NCI-H1105 treated with DMSO at 0.1 percent for 48 hours (cell line): ENCODE measurements at places on chromosomes 6 and 20.

DNA sequence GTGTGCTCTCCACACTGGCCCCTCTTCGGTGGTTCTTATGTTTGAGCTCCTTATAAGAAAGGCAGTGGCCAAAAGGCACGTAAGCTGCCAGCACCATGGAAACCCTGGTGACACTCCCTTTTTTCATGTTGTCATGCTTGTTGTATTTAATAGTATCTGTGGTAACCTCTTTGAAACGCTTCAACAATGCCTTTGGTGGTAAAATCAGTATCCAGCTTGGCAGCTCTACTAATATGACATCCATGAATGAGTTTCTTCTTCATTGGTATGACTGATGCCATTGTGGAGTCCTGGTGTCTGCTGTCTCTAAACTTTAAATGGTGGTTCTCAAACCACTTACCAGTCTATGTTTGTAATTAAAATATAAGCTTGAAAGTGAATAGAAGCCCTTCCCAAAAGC is 10.7 kb upstream of the MYLK2 start:
- no peak for DNase-seq

DNA sequence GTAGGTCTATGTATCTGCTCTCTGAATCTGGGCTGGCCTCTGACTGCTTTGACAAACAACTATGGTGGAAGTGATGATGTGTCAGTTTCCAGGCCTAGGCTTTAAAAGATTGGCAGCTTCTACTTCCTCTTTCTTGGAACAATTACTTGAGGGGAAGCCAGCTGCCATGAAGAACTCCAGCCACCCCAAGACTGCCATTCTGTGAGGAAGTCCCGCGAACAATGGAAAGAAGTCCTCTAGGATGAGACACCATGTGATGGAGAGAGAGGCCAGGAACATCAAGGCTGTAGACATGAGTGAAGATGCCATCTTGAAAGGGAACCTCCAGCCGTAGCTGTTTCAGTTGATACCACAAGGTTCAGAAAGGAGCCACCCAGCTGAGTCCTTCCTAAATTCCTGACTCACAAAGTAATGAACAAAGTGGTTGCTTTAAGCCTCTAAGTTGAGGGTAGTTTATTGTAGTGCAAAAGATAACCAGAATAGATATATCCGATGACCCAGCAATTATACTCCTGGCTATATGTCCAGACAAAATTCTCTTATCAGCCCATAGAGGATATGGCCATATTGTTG is 15.3 kb upstream of the TCF15 start:
- no peak for DNase-seq

DNA sequence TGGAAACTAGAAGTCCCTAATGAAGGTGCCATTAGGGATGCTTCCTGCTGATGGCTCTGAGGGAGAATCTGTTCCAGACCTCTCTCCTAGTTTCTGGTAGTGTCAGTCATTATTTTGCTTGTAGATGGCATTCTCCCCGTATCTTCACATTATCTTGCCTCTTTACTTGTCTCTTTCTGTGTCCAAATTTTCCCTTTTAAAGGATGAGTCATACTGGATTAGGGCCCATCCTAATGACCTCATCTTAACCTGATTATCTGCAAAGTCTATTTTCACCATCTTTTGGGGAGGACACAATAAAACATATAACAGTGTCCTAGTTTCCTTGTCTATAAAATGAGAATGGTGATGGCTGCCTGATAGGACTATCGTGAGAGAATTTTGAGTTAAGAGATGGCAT is 27.3 kb downstream of the ZNF391 start:
- no peak for DNase-seq

GRCh38 chr20:62219992-62220665 is at the start of gene HRH3:
HRH3 (minus strand) TSS chr20:62220278; CDS start chr20:62219970, 308 bp downstream.
- DNase-seq, result peak; percentile 57

DNA sequence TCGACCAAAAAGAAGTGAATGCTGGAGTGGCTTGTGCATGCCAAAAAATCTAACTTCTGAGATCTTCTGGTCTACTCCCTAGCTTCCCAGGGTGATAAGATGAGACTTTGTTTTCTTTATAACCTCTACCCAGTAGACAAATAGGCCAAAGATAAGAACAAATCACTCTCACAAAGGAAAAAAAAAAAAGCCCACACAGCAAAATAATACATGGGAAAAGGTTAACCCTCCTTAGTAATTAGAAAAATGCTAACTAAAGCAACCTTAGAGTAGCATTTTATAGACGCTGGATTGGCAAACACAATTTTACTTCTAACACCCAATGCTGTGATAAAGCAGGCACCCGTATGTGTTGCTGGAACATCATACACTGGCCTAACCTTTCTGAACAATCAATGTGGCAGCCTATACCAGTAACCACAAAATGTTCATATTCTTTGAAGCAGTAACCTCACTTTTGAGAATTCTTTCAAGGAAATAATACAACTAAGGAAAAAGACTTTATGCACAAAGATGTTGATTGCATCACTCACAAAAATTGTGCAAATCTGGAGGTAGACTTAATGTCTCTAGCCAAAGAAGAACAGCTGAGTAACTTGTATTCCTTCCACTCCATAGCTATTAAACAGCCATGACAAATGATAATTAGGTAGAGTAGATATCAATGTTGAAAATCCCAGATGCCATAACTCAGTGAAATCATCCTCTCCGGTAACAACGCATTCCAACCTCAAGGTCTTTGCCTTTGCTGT is 116.3 kb upstream of the QKI start:
- no peak for DNase-seq

- no peak for DNase-seq
These were observed 16.2 kb downstream of the FKBP1A start for GRCh38 chr20:1376408-1377270.

DNA sequence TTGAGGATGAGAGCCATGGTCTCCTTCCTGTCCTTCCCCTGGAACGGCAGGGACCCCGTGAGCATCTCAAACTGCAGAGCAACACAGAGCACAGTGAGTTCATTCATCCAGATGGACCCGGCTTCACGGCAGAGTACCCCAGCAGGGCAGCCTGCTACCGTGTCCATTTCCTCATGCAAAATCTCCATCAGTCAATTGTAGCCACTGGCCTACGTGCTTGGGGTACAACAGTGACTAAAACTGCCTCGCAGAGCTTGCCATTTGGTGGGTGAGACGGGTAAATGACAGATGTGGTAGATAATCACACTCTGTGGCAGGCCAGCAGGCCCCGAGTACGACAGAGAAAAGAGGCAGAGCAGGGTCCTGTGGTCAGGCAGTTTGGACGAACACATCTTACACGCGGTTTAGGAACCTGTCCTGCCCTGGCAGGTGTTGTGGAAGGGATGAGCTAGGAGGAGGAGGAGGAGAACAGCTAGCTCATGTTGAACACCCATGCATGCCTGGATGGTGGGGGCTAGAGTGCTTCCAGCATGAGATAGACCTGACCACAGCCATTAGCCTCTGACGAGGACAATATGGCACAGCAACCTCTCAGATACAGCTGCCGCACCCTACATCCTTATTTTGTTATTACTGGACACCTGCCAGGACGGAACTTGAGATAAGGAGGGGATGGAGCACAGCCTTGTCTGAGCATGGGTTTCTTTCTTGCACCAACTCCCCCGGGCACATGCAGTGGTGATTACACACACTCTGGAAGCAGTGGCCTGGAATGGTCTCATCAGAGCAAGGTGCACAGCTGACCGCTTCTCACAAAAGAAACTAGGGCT is 95.6 kb downstream of the RAMACL start:
- DNase-seq, result peak; percentile 89

GRCh38 chr6:126880964-126881363 is 237.5 kb upstream of the RSPO3 start:
- DNase-seq, result no peak

GRCh38 chr20:50120935-50121693 is 8.2 kb upstream of the UBE2V1 start:
- DNase-seq, result peak; percentile 55

GRCh38 chr6:6834356-6835222 is 246.1 kb downstream of the LY86 start:
- DNase-seq, result peak; percentile 96

GRCh38 chr20:50482396-50482981 is 27.7 kb upstream of the PTPN1 start:
- DNase-seq, result no peak

- DNase-seq, result no peak
These were observed 70.1 kb upstream of the LOC128125822 start for GRCh38 chr6:63502156-63502555.

- no peak for DNase-seq
These were observed 201.3 kb upstream of the SSTR4 start for GRCh38 chr20:22833851-22834250.

DNA sequence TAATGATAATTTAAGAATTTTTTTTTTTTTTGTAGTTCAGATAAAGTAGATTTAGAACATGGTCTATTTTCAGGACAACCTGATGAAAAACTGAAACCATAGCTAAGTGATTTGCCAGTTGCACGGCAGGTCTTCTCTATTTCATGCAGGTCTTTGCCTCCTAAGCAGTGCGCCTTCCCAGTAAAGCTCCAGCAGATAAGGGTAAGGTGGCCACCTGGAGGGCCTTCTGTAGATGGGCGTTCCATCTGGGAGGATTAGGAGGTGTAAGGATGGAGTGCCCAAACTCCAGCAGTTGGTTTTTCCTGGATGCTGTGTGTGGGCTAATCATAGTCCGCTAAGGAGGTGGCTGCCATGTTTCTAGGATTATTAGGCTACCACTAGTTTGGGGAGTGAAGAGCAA is 107.1 kb downstream of the ARID1B start:
- DNase-seq, result no peak

DNA sequence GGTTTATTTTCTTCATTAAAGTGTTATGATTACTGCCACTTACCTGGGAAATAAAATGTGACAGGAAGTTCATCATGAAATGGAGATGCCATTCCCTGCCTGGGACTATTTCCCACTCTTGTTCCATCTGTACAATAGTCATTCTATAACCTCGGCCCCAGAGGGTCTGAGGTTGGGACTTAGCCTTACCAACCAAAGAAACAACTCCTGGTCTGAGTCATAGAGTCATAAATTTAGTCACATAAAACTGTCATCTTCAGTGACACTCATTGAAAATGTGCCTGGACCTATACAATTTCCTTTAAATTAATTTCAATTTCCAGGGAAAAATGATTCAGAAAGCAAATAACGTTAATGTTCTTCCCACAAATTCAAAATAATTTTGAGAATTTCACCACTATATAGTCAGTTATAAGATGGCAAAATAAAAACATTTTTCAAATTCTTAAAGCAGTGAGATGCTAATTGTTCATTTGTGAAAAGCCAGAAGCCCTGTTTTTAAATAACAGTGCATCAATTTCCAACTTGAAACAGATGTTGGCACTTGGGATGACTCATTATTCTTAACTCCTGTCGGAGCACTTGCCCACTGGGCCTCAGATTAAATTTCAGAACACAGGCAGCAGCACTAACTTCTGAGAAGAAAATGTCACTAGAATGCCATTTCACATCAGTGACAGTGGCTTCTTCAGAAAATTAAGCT is 201.2 kb upstream of the SMLR1 start:
- peak; percentile 7 for DNase-seq

DNA sequence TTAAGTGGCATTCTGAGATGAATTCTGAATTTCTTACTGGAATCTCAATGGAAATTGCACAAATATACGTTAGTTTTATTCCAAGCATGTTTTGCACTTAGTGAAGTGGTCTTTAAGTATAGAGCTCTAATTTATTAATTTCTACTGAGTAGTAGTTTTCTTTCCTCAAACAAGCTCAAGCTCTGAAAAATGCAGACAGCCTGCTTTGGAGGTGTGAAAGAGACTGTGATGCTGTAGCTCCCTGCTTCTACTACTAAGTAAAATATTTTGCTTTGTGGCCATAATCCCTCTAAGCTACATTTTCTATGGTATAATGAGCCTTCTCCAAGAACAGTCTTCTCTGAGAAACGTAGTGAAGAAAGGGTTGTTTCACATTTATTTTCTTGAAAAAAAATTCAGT is 243.5 kb upstream of the HS3ST5 start:
- DNase-seq, result no peak

- no peak for DNase-seq
These were observed 4.7 kb downstream of the GABRR1 start for GRCh38 chr6:89212472-89212871.

DNA sequence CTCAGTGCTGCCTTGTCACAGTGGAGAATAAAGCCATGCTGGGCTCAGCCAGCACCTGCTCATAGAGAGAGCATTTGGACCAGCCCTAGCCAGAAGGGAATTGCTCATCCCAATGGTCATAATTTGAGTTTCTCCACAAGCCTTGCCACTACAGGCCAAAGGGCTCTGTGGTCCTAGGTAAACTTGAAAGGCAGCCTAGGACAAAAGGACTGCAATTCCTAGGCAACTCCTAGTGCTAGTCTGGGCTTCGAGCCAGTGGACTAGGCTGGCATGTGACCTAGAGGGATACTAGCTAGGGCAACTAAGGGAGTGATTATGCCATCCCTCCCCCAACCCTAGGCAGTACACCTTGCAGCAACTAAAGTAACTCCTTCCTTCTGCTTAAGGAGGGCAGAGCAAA is 516.2 kb downstream of the BCKDHB start:
- DNase-seq, result peak; percentile 32

DNA sequence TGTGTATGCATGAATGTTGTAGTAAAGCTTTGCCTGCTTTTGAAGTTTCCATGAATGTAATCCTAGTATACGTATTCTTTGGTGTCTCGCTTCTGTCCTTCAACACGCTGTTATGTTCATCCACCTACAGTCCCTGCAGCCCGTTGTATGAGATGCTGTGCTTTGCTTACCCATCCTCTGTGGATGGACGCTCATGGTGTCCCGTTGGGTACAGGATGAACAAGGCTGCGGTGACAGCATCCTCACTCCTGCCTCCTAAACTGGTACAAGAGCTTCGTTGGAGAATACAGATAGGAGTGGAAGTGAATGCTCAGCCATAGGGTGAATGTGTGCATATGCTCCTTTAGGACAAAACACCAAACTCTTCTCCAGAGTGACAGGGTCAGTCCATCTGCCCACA is 366.2 kb downstream of the ZFAND3 start:
- no peak for DNase-seq

GRCh38 chr6:46895930-46896329 is 25.8 kb downstream of the ADGRF5 start:
- no peak for DNase-seq

DNA sequence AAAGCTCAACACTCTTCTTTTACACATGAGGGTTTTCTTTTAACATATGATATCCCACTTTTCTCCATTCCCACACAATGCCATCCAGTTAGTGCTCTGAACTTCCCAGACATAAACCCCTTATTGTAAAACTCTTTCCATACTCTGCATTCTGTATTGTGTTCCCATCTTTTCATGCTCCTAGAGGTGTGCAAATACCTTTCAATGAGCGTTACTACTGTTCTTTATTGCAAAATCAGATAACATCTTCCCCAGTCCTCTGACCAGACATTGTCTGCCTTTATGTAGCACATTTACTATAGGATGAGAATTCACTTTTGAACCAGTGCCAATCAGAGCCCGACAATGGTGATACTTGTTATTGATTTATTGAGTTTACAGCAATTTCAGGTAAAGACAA is 296.2 kb downstream of the GRIK2 start:
- DNase-seq, result no peak

- DNase-seq, result no peak
These were observed 37.0 kb downstream of the BPIFB1 start for GRCh38 chr20:33320006-33320405.

- no peak for DNase-seq
These were observed 50.0 kb downstream of the GFOD1 start for GRCh38 chr6:13437218-13437996.

- no peak for DNase-seq
These were observed 30.3 kb downstream of the CD83 start for GRCh38 chr6:14147891-14148290.

- DNase-seq, result no peak
These were observed 45.3 kb downstream of the ZNF292 start for GRCh38 chr6:87200469-87201175.

- DNase-seq, result no peak
These were observed 514 bp downstream of the ACOT13 start for GRCh38 chr6:24667378-24667803.

- DNase-seq, result no peak
These were observed 71.3 kb upstream of the TOP1 start for GRCh38 chr20:40957265-40957760.
